ENCODE measurements at places on chromosomes 5 and 9.

GRCh38 chr9:105332471-105332870 is 88.0 kb downstream of the SLC44A1 start:
- DNase-seq = peak; percentile 39

GRCh38 chr9:130884111-130884531 is 12.5 kb downstream of the QRFP start:
- no peak for DNase-seq

DNA sequence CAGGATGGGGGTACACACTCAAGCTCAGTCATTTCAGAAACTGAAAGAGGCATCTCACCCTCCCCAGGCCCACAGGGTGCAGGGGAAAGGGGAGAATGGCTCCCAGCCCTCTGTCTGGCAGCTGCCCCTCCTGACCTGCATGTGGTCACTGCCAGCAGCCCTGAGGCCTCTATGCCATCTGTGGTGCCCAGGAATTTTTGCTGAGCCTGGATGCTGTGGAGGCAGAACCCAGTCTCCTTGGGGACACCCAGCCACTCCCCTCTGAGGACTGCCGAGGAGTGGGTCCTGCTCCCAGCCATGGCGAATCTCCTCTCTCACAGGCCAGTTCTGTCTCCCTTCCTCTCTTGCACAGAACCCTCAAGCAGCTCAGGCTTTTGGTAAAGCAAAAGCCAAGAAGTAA is 104.0 kb upstream of the ALDH1B1 start:
- no peak for DNase-seq

DNA sequence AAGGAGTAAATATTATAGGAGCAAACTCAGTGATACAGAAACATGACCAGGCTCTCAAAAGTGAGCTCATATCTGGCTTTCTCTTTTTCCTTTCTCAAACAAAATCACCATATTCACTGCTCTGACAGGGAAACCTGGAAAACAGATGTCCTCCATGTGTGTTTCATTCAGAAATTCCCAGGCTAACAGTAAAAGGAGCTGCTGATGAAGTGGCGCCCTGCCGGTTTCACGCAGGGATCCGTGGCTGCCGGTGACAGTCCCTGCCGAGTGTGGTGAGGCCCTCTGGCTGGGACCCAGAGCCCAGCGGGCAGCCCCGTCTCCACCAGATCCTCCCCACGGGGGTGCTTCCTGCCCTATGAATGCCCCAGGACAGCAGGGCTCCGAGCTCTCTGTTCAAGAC is 208.1 kb downstream of the GNA14 start:
- peak; percentile 76 for DNase-seq

DNA sequence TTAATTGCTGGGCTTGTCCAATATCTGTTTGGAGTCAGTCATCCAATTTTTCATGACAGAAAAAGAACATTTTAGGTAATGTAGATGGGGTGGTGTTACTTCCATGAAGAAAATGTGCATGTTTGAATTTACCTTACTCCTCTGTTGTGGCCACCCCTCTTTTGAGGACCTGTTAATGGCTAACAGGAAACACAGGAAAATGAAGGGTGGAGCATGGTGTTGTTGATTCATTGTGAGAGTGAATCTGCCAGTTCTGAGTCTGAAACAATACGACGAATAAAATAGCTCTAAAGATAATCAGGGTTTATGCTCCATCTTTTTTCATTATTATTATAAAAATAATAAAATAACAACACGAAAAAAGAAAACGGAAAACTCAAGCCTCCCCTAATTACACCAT is 335.3 kb downstream of the KDM4C start:
- no peak for DNase-seq

DNA sequence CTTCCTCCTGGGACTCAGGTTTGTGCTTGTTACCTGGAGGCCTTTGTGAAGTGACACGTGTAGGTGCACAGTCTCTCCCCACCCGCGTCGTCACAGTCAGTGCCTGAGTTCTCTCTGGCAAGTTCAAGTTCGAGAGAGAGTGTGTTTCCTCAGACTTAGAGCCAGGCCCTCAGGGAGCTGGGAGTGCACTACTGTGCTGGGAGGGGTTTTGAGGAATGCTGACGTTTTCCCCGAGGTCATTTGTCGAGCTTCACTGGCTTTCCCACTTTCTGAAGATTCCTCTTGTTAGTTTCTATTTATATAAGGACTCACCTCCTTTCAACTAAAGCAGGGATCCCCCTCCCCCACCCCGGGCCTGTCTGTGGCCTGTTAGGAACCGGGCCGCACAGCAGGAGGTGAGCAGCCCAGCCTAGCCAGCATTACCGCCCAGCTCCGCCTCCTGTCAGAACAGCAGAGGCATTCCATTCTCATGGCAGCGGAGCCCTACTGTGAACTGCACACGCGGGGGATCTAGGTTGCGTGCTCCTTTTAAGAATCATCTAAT is 209.2 kb downstream of the DIRAS2 start:
- DNase-seq = peak; percentile 85

DNA sequence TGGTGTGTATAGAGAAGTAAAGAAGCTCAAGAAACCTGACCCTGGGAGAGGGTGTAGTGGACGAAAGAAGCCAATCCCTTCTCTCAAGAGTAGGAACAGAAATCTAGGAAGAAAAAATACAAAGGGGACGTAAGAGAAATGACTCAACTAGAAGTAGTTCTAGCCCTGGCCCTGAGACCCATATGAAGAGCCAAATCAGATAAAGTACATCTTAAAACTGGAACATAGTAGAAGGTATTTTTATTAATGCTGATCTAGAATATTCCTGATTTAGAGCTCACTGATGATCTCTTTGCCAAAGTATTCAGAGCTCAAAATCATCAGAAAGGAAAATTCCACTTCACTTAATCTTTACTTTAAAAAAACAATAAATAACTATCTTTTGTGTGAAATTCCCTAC is 184.8 kb downstream of the MLLT3 start:
- peak; percentile 22 for DNase-seq

All from fibroblast of upper back skin (primary cell).